ENCODE measurements at places on chromosomes 4 and X.

DNA sequence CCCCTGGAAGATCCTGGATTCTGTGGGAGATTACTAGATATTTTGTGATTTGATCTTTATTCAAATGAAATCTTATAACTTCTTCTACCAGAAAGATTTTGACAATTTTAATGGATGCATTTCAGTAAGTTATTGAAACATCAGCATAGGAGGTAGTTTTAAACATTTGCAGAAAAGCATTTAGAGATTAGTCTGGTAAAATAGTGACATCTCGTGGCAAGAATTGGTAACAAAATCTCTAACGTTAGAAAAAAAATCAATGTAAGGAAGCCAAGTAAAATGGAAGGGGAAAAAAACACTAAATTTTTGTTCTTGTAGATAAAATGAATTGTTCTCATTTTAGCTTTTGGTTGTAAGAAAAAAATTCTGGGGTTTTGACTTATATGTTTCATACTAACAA, 73.3 kb downstream of the TASL start:
- no peak for DNase-seq

GRCh38 chr4:185280608-185281007, 71.2 kb downstream of the SNX25 start:
- no peak for DNase-seq

- DNase-seq, result no peak
Measured at GRCh38 chr4:137980641-137981040, 261.5 kb downstream of the SLC7A11 start.

GRCh38 chr4:90542216-90542615, 415.0 kb downstream of the CCSER1 start:
- no peak for DNase-seq

- peak; percentile 81 for DNase-seq
Measured at GRCh38 chr4:74546057-74546456, 101.1 kb downstream of the AREG start.

- no peak for DNase-seq
Measured at GRCh38 chr4:27506401-27506800, 645.8 kb downstream of the STIM2 start.

GRCh38 chr4:148778980-148779675, 336.9 kb upstream of the NR3C2 start:
- no peak for DNase-seq

- DNase-seq, result no peak
Measured at GRCh38 chr4:32199639-32200038, 1479.5 kb downstream of the PCDH7 start.

DNA sequence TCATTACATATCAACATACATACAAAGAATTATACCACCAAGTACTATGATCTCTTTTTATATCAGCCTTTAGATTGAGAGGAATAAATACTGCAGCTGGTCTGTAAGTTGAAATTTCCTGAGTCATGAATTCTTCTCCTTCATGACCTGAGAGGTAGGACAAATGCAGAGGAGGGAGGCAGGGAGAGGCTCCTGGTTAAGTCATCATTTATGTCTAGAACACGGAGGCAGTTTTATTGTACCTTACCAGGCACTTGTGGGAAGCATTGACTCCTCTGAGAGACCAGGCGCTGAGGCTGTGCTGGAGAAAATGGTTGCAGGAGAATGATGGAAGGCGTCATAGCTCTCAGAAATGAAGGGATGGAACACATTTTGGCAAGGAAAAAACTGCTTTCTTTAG, 12.5 kb upstream of the CASK start:
- DNase-seq, result no peak

GRCh38 chr4:123363729-123364128, 32.9 kb upstream of the SPRY1 start:
- no peak for DNase-seq

- DNase-seq, result no peak
Measured at GRCh38 chrX:110008011-110008635, 5.2 kb downstream of the TMEM164 start.

GRCh38 chrX:54325077-54325476, 32.8 kb downstream of the WNK3 start:
- DNase-seq, result no peak

DNA sequence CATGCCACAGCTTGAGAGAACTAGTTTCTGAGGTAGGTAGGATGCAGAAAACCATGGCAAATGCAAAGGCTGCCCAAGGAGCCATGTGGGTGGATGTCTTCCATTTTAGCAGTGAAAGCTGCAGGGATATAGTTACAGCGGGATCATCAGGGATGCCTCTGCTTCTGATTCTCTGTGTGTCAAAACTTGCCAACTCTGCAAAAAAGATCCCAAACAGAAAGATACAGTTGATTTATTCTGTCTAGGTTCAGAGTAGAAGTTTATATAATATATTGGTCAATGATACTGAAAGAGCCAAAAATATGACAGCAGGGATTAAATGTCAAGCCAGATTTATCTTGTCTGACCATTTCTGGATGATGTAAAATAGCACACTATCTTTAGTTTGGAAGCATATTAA, 42.4 kb upstream of the SFRP2 start:
- no peak for DNase-seq

GRCh38 chr4:98570151-98570797, 88.1 kb downstream of the TSPAN5 start:
- no peak for DNase-seq

GRCh38 chr4:41213625-41214135, 662 bp downstream of the APBB2 start:
- no peak for DNase-seq

- peak; percentile 71 for DNase-seq
Measured at GRCh38 chr4:138952411-138952810, 63.2 kb upstream of the NOCT start.

- no peak for DNase-seq
Measured at GRCh38 chrX:131301155-131301554, 12.0 kb upstream of the IGSF1 start.

- DNase-seq, result no peak
Measured at GRCh38 chr4:167722487-167722808, 369.9 kb upstream of the ANXA10 start.

- peak; percentile 32 for DNase-seq
Measured at GRCh38 chr4:185582651-185583400, 47.5 kb upstream of the PDLIM3 start.

DNA sequence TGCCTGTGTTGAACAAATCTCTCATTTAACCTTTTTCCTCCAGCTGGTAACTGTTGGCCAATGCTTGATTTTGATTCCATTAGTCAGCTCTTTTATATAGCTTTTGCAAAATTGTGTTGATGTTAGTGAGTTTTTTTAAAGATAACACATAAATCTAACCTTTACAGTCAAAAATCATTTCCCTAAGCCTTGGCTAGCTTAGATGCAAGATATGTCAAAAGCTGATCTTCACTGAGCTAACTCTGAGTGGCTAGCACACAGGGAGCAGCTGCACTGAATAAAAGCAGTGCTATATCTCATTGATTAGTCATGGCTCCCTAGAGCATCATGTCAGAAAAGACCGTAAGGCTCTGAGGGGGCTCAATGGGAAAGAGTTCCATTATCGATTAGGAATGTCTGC, 78.7 kb downstream of the PPARGC1A start:
- no peak for DNase-seq

- no peak for DNase-seq
Measured at GRCh38 chr4:38534344-38535045, 129.5 kb upstream of the KLF3 start.

DNA sequence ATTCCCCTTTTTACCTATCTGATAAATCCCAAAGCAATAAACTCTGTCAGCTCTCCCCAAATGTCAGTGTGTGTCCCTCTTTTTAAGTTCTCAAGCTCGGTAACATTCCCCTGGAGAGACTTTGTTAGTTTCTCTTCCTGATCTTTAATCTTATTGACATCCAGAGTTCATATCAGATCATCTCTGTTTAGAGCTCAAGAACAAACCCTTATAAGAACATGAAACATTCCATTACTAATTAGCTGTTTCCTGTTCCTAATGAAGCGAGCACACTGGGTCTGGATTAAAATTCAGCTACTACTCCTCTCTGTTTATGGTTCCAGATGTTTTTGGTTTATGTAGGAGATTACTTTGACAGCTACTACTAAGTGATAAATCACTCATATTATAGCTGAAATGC, 681.5 kb downstream of the DACH2 start:
- no peak for DNase-seq

DNA sequence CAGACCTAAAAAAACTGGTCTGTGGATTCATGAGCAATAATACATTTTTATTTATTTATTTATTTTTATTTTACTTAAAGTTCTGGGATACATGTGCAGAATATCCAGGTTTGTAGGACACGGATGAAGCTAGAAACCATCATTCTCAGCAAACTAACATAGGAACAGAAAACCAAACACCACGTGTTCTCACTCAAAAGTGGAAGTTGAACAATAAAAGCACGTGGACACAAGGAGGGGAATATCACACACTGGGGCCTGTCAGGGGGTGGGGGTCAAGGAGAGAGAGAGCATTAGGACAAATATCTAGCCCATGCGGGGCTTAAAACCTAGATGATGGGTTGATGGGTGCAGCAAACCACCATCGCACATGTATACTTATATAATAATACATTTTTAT, 705.9 kb downstream of the RAB28 start:
- no peak for DNase-seq

DNA sequence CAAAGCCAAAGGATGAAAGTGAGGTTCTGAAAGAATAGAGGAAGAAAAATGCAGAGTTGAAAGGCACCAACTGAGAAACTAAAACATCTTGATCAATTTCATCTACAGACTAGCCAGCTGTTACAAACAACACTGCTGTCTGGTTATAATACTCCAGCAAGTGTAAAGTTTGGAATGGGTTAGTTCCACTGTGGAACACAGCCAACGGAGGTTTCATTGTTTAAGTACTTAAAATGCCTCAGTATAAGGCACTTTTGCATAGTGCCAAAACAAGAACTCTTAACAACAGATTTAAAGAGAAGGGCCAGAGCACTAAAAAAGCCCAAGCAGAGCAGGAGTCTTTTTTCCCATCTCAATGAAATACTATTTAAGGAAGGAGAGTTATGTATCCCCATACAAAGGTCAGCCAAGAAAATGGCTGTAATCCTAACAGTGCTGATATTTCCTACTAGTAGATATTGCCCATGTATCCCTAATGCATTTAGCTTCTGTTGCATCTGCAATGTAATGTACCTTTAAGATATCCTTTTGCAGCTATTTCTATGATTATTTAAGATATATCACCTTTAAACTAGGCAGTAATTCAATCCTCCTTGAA, 16.5 kb downstream of the ACSL4 start:
- no peak for DNase-seq

DNA sequence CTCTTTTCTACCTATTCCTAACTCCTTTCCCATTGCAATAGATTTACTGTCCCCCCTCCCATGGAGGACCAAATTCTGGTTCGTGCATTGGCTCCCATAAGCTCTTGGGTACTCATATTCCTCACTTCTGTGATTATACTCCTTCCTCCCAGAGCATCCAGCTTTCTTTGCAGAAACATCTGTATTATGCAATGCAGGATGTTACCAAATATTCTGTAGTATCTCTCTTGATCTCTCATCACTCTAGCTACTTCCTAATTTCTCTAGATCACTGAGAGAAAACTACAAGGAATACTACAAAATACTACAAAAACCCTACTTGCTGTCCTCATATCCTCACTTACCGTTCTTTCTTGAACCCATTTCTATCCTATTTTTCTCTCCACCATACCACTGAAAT, 395.9 kb upstream of the HS3ST1 start:
- no peak for DNase-seq

DNA sequence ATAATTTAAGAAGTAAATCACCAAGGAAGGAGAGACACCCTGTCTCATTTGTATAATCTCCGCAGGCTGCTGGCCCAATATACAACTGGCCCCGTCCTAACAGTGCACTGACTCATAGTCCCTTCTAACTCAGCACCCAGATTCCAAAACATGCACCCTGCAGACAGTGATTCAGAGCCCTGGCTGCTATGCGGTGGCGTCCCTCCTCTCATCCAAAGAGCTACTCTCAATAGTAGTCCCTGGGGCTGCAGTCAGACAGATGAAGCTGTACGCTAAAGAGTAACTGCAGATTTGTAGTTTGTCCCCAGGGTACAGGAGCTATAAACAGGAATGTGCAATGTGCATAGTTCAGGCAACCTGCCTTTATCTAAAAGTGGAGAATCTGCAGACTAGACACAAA, 23.0 kb downstream of the GABRA3 start:
- DNase-seq, result peak; percentile 5

GRCh38 chr4:144267084-144267483, 126.6 kb upstream of the GYPA start:
- DNase-seq, result peak; percentile 31

GRCh38 chr4:5137927-5138326, 86.6 kb downstream of the STK32B start:
- DNase-seq, result no peak

DNA sequence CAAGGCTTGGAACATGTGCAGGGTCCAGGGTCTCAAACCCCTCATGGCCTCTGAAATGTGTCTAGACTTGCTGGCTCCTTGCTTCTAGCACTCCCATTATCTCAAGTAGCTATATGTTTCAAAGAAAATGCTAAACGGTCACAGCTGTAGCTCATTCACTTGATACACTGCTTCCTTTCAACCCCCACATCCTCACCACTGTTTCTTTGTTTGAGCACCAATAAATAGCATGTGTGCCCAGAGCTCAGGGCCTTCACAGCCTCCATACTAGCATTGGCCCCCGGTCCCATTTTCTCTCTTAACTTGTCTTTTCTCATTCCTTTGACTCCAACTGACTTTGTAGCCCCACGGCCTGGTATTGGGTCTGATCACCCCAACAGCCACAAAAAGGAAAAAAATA, 801.8 kb downstream of the STIM2 start:
- DNase-seq, result no peak

DNA sequence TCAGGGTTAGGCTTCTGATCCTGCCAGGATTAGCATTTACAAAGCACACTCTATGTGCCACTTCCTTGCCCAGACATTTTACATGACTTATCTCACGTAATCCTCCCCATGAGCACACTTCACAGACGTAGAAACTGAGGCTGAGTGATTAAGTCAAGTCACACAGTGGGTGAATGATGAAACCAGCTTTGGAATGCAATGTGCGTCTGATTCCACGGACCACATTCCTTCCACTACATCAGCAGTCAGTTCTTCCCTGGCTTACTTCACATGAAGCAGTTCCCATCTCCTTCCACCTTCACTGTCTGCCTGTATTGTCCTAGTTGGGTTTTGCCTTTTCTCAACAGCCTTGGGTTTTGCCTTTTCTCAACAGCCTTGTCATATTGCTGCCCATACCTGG, 134.3 kb upstream of the PPARGC1A start:
- DNase-seq, result no peak

DNA sequence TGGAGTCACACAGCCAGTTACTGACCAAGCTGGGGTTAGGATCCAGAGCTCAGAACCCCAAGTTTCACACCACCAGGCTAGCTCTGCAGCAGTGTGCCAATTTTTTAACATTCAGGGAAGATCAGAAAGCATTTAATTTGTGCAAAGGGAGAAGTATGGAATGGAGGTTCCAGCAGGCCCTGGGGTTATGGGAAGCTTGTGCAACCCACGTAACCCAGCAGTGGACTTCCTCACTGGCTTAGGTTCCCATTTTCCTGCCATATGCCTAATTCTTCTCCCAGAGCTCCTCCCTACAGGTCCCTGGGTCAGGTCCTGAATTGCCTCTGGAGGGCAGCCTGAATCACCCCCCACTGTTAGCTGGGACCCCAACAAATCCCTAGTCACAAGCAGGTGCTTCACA, 14.0 kb downstream of the APLN start:
- no peak for DNase-seq

Data from foreskin keratinocyte (primary cell).